ENCODE measurements at places on chromosomes 11 and 22.

DNA sequence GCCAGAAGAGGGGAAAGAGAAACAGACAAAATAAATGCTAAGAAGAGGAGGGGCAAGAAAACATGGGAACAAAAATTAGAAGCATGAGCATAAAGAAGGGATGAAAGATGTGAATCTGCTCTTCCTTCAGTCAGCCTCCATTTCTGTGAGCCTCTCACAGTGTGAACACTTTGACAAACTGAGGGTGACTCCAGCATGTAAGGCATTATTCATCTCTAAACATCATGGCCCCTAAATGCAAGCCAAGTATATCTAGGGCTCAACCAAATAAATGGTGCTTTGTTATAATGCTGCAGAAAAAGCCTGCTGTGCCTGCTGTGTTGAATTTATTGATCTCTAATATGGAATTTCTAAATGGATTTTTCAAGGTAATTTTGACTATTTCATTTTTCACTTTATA is 281.3 kb downstream of the TTC28 start:
- no peak for DNase-seq

GRCh38 chr22:37996079-37996478 is 11.7 kb upstream of the SOX10 start:
- no peak for DNase-seq

DNA sequence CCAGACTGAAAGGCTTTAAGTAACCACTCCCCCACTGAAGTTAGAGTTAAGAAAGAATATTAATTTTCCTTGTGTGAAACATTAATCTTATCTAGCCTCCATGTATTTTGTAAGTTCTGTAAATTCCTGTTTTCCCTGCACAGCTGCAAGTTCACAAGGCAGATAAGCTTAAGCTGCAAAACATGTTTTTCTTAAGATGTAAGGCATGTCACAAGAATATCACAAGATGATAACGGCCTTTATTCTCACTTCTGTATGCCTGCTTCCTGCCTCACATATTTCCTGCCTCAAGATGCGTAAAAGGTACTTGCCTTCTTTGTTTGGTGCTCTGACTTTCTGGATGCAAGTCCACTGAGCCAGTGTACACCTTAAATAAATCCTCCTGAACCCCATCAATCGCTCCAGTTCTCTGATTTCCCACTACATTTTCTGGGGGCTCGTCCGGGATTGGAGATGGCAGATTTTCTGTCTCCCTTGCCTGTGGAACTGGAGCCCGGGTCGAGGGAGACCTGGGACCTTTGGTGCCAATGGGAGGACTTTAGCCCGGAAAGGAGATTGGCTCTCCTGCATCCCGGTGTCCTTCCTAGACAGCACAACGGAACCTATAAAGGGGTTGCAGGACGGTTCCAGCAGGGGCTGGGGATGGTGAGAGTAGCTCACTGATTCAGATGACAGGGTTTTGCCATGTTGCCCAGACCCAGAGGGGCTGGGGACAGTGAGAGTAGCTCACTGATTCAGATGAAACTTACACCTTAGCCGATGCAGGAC is 30.2 kb downstream of the PPARA start:
- no peak for DNase-seq

DNA sequence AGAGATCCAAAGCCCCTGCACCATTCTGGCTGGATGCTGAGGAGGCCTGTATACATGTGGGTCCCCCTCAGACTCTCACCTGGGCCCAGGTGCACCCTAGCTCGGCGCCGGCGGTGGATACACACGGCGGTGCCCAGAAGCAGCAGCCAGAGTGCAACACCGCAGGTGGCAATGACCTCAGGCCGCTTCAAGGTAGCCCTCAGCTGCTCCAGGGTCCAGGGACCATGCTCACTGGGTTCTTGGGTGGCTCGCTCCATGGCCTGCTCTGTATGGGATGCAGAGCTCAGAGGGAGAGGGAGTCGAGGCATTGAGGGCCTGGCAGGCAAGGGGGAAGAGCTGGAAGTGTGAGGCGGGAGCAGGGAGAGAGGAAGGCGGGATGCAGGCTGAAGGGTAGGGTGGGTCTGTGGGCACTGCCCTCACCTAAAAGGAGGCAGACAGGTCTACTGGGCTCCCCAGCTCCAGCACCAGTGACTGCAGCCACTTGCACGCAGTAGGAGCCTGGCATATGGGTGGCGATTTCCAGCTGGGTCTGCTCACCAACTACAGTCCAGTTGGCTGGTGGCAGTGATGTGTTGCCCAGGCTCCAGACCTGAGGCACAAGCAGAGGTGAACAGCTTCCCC is 3.8 kb downstream of the ROBO4 start:
- no peak for DNase-seq

- DNase-seq: no peak
Observed at GRCh38 chr11:92861634-92862033, 107.8 kb upstream of the MTNR1B start.

- DNase-seq: no peak
Observed at GRCh38 chr11:111777094-111778046, 11.2 kb upstream of the PPP2R1B start.

DNA sequence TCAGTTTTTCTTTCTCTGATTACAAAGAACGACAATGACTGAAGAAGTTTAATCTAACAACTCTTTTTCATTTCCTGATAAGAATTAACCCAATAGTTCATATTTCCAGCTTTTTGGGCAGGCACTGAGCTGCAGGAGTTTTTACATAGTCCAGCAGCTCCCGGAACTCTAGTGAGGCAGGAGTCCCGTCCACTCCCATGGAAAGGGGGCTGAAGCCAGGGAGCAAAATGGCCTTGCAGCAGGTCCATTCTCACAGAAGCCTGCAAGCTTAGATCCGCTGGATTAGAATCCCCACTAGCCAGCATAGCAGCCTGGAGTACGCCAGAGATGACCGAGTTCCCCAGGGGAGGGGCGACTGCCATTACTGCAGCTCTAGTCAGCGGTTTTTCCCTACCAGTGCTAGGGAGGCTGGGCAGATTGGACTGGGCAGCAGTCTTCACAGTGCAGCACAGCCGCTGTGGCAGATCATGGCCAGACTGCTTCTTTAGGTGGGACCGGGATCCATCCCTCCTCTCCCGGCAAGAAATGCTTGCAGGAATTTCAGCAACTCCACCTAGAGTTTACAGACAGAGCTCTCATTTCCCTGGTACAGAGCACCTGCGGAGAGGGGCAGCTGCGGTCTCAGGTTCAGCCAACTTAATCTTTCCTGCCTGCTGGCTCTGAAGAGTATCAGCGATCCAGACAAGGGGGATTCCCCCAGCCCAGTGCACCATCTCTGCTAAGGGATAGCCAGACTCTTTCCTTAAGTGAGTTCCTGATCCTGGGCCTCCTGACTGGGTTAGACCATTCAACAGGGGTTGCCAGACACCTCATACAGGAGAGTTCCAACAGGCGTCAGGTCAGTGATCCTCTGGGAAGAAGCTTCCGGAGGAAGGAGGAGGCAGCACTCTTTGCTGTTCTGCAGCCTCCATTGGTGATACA is 742 bp upstream of the CASP4 start:
- DNase-seq: no peak

GRCh38 chr11:62171261-62171723 is 18.7 kb upstream of the SCGB1D1 start:
- DNase-seq: peak; percentile 60
